Activated CD4-positive, alpha-beta T cell treated with anti-CD3 and anti-CD28 coated beads, Interleukin-2, amount 50 U/mL, for 48 hours (primary cell): ENCODE measurements at places on chromosomes 13 and 19.

- no peak for DNase-seq
These were observed 50.6 kb upstream of the PCDH20 start for GRCh38 chr13:61466280-61466679.

DNA sequence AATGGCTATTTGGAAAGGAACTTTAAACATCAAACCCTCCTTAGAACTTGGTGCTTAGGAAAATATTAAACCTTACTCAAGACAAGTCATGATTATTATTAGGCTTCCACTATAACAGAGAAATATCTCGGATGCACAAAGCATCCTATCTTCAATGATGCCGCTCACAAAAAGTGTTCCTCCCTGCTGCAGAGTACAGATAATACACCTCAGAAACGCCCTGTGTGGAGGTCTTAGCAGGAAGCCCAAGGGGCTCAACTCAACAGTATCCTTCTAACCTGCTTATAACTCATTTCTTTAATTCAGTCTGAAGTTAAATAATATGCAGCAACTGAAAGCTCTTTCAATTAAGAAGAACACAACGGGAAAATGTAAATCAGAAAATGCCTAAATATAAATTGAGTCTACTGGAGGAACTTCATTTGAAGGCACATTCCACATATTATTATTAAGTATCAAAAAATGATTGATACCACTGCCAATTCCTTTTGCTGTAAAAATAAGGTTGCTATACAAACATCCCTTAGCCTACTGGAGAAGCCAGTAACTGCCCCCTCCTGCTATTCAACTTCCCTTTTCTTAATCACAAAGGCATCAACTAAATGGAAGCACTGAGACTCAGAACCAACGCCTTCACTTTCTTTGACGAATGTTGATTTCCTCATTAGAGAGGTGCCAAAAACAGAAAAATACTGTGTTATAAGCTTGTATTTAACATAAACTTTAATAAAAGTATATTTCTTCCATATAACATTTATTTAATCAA lies 12.0 kb downstream of the ELF1 start:
- no peak for DNase-seq

DNA sequence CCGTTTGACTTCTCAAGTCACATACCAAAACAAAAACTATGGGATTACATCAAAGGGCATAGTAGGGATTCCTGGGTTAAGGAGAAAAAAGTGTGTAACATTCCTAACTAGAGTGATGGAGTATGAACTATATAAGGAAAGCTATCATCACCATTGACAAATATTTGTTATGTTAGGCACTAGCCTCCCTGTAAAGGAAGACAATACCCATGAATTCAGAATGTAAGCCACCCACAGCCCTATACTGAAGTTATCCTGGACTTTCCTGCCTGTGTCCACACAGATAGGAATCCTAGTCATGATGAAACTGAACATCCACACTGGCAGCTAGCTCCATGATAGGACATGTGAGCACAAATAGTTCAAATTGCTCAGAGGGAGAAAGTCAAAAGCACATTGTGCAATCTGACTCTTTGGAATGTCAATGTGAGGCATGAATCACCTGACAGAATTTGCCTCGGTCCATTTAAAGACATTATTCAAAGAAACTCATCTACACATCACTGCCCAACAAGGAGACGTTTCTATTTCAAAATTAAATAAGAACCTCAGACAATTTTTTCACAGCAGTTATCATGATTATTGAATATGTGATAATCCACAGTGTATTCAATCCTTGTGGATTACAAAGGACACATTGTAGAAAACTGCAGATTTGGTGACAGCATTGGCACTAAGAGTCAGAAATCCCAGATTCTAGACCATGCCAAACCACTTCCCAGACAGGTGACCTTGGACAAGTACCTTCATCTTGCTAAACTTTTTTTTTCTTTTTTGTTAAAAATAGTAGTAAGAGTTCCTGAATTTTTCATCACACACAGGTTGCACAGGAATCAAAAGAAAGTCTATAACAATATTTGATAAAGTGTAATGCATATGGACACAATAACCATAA lies 529.3 kb downstream of the IRS2 start:
- no peak for DNase-seq

DNA sequence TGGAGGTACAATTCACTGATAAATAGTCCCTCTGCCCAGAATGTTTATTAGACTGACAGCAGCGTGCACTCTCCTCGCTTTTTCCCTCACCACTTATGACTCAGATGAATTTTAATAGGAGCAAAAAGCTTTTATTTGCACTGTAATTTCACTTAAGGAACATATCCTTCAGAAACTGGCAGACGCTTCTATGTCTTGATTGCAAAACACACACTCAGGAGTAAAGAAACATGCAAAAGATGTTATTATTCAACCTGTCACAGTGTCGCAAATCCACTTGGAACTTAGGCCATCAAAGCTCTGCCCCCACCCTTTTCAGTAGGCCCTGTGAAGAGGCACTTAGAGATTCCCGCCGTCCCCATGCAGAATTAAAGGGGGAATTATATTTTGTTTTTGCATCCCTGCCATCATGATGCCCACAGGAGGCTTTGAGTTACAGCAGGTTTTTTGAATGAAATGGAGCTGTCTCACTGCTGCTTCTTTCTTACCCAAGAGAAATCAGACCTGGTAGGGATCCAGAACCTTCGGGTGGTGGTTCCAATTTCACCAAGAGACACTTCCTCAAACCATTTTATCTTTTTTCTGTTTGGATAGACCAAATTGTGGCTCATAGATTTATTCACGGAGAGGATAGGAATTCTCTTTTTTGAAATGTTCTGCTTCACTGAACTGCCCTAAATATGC lies 74.5 kb downstream of the GGACT start:
- DNase-seq, result no peak

DNA sequence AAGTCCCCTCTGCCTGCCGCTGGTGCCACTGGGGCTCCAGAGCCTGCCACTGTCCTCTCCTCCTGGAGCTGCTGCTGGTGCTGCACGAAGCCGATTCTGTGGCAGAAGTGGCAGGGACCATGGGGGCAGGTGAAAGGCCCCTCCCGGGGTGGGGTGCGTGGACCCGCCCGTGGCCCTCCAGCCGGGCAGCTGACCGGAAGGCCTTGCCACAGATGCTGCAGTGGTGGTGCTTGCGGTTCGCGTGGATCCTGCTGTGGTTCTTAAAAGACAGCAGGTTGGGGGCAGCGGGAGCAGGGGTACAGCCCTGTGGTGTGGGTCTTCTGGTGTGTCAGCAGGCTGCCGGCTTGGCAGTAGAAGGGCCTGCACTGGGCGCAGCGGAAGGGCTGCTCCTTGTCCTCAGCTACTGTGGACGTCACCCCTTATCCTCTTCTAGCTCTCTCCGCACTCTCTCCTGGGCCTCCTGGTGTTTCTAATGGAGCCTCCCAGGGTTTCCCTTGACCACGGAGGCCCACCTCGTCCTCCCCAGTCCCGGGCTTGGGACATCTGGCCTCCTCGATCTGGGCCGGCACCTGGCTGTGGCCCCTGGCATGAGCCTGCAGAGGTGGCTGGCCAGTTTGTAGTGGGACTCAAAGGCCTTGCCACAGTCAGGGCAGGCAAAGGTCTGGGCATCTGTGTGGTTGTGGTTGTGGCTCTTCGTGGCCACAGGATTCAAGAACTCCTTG lies 380.4 kb downstream of the OLFM4 start:
- no peak for DNase-seq

- DNase-seq, result no peak
These were observed 3.5 kb upstream of the ZNF358 start for GRCh38 chr19:7512400-7512851.

DNA sequence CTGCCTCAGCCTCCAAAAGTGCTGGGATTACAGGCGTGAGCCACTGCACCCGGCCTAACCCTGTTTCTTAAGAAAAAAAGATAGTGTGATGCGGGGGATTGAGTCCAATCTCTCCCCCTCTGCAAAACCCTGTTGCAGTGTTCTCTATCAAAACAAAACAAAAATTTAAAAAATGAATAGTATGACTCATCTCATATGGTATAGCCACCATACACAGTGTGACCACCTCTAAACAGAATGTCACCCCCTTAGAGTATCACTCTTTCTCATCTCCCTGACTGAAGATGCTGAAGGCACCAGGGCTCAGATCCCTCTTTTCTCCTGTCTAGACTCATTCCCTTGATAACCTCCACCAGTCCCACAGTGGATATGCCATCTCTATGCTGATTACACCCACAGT lies 6.8 kb upstream of the ERF start:
- no peak for DNase-seq

GRCh38 chr13:72637561-72637960 lies 89.9 kb downstream of the MZT1 start:
- no peak for DNase-seq

DNA sequence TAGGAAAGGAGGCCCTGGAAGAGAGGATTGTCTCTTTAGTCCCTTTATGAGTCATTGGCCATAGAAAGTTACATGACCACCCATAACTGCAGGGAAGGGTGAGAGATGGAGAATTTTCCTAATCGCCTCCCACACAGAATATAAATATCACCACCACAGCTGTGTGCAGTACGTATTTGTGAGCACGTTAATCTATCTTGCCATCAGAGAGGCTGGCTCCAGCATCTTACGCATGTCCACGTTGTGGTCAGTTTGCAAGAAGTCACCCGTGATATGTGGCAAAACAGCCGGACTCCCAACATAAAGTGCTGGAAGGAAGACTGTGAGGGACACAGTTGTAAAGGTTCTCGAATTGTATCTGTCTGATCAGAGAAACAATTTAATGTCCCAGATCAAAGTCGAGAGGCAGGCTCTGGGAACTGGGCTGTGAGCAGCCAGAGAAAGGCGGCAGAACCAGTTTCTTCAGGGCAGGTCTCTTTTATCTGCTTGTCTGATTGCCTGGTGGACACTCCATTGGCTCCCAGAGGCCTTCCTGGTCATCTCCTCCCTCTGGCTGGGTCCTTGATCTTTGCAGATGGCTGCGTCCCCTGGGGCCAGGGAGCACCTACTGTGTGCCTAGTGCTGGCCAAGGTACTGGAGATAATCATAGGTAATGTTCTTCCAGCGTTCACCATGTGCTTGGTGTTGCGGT lies 74.9 kb downstream of the SIPA1L3 start:
- DNase-seq, result no peak

- DNase-seq, result no peak
These were observed 30.9 kb downstream of the FAM216B start for GRCh38 chr13:42812316-42812715.

DNA sequence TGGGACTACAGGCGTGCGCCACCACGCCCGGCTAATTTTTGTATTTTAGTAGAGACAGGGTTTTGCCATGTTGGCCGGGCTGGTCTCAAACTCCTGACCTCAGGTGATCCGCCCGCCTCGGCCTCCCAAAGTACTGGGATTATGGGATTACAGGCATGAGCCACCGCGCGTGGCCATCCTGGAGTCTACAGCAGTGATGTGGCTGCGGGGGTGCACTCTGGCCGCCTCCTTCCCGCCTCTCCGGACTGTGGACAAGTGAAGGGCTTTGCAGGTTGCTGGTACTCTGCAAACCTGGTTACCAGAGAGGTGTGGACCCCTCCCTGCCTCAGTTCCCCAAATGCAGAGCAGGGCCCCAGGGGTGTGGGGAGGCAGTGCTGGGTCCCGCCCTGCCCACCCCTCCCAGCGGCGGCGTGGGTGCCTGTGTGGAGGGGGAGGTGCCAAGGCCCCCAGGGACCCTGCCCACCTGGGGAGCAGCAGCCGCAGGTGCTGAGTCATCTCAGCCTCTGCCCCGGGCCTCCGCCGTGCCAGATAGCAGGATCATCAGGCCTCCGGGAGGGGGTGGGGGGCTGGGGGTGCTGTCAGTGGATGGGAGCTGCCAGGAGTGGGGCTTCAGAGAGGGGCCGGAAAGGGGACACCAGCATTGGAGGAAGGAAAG lies 23.1 kb downstream of the ARID3A start:
- no peak for DNase-seq

DNA sequence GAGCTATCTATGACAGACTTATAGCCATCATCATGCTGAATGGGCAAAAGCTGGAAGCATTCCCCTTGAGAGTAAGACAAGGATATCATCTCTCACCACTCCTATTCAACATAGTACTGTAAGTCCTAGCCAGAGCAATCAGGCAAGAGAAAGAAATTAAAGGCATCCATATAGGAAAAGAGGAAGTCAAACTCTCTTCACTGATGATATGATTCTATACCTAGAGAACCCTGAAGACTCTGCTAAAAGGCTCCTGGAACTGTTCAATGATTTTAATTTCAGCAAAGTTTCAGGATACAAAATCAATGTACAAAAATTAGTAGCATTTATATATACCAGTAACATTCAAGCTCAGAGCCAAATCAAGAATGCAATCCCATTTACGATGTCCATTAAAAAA lies 21.7 kb upstream of the C1QTNF9B start:
- no peak for DNase-seq

DNA sequence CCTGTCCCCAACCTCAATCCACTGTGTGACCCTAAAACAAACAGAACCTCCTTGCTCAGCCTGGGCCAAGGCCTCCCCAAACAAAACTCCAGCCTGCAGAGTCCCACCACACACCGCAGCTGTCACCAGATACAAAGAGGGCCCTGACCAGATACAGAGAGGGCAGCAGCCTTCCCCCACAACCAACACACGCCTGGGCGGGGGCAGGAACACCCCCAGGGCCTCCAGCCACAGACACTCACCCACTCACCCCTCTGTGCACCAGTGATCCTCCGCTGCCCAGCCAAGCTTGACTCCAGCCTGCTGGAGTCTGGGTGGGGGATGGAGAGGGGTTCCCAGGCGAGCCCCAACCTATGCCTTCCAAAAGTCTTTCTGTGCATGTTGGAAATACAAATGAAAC lies 5.9 kb upstream of the CIRBP start:
- DNase-seq, result no peak

DNA sequence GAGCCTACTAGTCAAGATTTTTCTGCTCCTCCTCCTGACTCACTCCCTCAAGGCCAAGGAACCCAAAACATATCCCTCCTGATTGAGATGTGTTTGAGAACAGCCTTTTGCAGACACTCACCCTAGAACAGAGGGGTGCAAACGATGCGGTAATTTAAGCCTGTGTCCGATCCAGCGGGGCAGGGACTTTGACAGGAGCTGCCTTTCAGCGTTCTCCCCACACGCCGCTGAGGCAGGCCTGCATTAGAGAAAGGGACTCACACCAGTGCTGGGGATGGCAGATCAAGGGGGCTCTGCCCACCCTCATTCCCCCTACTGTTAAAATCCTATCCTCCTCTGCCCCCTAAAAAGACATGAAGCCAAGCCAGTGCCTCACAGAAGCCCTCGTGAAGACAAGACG lies 70.5 kb downstream of the CCDC70 start:
- DNase-seq, result no peak

DNA sequence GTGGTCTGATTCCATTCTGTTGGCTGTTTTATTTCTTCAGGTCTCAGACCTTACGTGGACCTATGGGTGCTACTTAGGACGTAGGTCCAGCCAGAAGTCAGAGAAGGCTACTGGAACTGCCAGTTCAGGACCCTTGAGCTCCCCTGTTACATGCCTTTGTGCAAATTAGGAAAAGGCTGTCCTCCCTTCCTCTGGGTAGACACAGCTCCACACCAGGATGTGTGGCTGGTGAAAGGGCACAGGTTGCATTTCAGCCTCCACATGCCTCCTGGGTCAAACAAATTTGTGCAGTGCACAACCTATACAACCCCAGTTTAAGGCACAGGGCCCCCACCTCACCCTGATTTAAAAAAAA lies 43.9 kb upstream of the MAP3K10 start:
- no peak for DNase-seq

- DNase-seq, result peak; percentile 43
These were observed 22.5 kb downstream of the LTBP4 start for GRCh38 chr19:40623403-40624251.

GRCh38 chr13:99862244-99862643 lies 109.3 kb downstream of the ZIC5 start:
- no peak for DNase-seq
